ENCODE measurements at places on chromosomes 1 and 21.
A peak's percentile ranks its signal among the peaks of the same experiment; 100 is the strongest.

DNA sequence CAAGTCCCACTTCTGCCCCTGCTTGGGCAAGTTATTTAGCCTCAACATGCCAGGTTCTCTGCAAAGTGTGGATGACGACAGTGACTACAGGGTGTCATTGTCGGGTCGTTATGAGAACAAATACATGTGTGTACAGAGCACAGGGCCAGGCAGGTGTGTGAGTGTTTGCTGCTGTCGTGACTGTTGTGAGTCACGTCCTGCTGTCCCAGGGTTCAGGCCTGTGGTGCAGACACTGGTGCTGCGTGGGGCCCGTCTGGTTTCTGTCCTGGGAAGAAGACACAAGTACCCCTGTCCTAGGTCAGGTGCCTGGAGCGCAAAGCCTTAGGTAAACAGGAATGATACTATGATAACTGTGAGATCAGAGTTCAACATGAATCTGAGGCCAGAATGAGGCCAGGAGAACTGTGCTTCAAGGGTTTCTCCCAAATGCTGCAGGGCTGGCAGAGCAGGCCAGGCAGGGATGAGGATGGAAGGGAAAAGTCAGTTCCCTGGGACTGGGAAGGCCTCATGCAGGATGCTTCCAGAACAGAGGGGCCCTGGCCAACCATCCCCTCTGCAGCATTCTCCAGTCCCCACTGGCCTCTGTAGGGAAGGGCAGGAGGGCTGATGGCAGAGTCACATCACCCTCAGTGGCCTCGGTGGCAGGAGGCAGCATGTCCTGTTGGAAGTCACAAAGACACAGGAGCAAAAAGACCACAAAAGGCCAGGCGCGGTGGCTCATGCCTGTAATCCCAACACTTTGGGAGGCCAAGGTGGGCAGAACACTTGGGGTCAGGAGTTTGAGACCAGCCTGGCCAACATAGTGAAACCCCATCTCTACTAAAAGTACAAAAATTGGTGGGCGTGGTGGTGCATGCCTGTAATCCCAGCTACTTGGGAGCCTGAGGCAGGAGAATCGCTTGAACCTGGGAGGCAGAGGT lies 15.7 kb downstream of the GPR157 start:
- DNase-seq = no peak

DNA sequence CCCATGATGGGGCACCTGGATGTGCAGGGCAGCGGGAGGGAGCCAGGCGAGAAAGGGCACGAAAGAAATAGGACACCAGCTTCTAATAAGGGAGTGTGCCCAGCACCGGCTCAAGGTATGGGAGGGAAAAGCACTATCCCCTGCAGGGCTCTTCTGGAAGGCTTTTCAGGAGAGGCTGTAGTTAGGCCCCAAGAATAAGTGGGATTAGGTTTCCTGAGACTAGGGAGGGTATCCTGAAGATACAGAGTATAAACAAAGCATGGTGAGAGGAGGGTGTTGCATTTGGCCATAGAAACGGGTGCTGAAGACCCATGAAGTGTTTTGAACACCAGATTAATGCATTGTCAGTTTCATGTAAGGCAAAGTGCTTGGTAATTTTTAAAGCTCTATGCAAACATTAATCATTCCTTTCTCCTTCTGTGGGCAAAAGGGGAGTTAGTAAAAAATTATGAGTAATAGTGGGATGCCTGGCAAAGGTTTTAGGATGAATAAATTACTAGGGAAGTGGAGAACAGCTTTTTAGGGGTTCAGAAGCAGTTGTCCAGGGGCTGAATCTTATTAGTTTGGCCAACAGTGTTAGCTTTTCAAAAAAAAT lies 74.0 kb downstream of the SYT6 start:
- no peak for DNase-seq

DNA sequence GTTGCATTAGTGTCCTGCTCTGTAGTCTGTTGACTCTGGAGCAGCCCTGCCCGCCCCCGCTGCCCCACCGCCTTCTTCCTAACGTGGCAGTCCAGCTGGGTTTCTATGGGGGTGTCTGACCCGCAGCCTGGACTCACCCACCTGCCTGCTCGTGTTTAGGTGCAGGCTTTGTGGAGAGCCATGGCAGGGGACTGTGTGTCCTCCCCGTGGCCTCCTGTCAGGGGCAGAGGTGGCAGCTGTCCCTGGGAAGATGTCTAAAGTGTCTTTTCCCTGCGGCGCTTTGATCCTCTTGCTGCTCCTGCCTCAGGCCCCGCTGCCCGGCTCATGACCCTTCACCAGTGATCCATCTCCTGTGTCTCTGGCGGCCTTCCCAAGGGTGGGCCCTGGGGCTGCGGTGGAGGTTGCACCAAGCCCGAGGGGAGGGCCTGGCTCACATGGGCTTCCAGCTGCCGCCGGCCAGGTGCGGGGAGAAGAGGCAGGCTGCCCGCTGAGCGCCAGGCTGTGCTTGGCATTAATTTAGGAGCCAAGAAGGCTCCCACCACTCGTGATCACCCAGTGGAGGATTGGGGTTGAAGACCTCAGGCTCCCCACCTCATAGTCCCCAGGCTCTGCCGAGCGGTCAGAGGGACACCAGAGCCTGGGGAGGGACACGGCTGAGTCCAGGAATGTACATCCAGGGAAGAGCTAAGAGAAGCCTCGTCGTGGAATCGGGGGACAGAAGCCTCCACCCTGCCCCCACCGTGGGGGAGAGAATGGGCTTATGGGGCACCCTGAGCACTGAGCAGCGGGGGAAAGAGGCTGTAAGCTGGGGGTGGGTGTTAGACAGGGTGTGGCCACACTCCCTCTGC lies 44.1 kb downstream of the COL18A1 start:
- no peak for DNase-seq

DNA sequence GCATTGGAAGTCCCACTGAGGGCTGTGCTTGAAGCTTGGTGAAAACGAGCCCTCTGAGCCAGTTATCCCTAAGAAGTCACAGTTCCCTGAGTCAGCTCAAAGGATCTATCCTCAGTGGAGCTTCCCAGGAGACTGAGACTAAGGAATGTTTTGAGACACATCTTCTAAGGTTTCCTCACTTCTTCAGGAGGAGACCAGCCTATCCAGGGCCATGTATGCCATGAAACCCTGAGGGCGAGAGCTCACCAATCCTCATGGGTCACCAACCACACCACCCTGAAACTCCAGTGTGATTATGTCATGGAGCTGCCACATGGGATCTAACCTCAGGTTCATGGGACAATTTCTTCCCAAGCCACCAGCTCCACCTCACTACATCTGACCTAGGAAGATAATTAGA lies 7.6 kb upstream of the TIE1 start:
- DNase-seq = no peak

GRCh38 chr1:43786201-43786958 lies 79.0 kb downstream of the ST3GAL3 start:
- DNase-seq = no peak

- peak; percentile 35 for DNase-seq
Measured at GRCh38 chr1:230753586-230754251, 6.5 kb downstream of the CAPN9 start.

Data from stimulated activated CD4-positive, alpha-beta T cell treated with anti-CD3 and anti-CD28 coated beads, Interleukin-15, amount 100 ng/mL, for 24 hours (primary cell).